CD4-positive, alpha-beta T cell treated with Interferon alpha-2 for 1 hour (primary cell): ENCODE measurements at places on chromosomes 4 and X.

DNA sequence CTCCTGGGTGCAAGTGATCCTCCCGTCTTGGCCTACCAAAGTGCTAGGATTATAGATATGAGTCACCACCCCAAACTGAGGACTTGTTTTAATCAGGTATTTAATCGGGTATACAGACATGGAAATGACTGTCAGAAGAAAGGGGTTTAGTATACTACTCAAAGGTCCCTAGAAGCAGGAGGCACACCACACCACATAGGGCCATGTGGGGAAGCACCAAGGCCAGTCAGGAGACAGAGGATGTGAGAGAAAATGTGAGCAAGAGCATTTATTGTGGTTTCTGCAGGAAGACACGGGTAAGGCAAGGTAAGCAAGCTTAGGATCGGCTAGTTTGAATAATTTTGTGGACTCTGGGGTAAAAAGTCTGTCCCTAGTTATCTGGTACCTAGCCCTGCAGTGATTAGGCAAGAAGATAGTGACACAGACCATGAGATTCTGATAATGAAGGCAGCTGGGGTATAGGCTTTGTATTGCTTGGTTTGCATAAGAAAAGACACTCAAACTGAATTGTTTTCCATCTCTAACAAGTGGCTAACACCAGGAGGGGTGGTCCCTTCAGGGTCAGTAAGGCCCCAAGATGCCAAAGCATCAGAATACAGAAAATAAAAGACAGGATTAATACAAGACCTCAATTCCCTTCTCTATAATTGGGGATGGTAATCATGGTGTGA, 408.8 kb upstream of the F9 start:
- DNase-seq, result no peak

- no peak for DNase-seq
Measured at GRCh38 chr4:85610450-85610849, 135.5 kb downstream of the ARHGAP24 start.

DNA sequence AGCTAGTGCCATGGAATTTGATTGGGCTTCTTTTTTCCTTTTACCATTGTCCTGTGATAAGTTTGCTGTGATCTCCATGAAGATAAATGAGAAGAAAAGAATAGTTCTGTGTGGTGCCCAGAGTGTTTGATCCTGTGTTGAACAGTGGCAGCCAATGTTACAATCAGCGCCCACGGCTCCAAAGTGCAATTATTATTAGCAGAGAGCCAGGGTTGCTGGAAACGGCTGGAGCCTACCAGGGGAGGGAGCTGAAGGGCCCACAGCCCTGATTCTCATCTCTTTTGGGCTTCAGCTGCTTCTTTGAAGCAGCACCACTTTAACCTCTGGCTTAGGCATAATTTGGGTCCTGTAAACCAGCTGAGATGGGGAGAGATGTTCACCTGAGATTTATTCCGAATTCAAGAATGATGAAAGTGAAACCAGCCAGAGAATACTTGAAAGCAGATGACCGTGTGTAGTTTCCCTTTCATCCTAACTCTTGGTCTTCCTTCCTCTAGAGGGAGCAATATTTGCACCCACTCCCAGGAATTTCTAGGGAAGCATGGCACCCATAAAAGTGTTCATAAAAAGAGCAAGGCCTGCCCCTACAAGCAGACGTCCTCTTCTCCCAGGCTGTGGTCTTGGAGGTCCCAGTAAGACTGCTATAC, 298.3 kb downstream of the EVC2 start:
- DNase-seq, result no peak

- DNase-seq, result no peak
Measured at GRCh38 chr4:112519689-112520597, 4.0 kb upstream of the NEUROG2 start.

DNA sequence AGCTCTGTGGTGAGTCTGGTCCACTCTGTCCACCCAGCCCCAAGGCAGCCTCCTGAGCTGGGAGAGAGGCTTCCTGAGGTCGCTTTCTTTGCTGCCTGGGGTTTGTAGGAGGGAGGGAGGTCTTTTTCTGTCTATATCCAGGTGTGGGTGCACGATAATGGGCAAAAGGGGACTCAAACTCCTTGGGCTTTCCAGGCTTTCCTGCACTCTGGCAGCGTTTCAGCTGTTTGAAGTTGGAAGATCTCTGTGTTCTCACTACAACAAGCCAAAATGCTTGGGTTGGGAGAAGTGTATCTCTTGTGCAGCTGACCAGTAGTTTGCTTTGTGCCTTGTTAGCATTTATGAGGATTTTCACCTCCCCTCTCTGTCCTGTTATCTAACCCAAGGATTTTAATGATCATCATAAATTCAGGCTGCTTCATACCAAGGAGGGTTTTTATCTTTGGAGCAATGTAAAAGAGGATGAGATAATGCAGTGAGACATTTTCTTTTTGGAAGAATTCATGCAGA, 126.3 kb downstream of the REPS2 start:
- DNase-seq, result no peak

GRCh38 chr4:6104541-6105130, 86.4 kb upstream of the C4orf50 start:
- DNase-seq, result no peak

GRCh38 chr4:30462445-30463090, 257.6 kb upstream of the PCDH7 start:
- no peak for DNase-seq

DNA sequence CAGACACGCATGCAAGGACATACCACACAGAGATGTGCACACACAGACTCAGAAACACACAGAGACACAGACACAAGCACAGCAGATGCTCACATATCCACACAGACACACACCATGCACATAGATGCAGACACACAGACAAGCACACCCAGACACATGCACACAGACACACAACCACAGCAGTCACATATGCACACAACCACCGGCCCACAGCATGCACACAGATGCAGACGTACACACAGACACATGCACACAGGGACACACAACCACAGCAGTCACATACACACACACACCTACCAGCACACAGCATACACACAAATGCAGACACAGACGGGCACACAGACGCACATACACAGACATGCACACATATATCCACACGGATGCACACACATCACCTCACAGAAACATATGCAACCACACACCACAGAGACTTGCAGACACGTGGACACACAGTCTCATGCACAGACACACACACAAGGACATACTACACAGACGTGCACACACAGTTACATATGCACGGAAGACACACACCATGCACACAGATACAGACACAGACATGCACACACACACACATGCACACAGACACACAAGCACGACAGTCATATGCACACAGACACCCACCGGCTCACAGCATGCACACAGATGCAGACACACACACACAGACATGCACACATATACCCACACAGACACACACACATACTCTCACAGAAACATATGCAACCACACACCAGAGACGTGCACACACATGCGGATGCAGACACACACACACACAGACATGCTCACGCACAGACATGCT, 25.2 kb upstream of the SLC25A6 start:
- DNase-seq, result no peak

GRCh38 chr4:108731006-108731405, 31.8 kb downstream of the ETNPPL start:
- no peak for DNase-seq

- no peak for DNase-seq
Measured at GRCh38 chr4:124060261-124060918, 652.1 kb downstream of the ANKRD50 start.
